ENCODE measurements at places on chromosomes 6 and 20.

GRCh38 chr6:111381728-111382127 lies 101.3 kb downstream of the REV3L start:
- DNase-seq = no peak

DNA sequence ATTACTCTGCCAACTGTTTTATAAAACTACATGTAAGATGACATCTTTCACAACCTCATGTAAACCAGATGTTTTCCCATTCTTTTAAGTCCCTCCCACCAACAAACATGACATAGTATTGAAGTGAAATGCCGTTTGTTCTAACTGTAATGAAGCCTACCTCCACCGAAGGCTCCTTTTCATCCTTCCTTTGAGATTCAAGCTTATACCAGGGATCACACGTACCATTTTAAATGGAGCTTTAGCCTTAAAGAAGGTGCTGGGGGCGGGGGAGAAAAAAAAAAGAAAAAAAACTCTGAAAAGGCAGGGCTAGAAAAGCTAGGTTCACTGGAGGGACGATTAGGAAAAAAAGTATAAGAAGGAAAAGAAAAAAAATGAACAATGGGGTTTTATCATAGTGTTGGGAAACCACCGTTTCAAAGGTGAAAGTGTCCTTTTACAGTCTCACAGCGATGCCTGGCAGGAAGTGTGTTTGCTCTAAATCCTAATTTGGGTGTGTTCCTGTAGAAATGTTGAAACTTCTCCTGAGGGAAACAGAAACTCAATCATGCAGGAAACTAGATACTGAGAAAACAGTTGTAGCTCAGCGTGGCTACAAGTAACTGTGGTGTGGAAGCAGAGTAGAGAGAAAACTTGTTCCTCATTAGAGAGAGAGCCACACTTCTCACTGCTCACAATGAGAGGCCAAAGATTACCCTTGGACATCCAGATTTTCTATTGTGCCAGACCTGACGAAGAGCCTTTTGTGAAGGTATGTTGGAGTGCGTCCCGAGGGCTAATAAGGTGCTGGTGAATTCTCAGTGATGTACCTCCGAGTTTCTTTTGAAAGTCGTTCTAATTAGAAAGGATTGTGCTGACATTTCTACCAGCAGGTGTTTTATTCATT lies 37.6 kb upstream of the HINT3 start:
- no peak for DNase-seq

GRCh38 chr6:114556846-114557488 lies 214.1 kb upstream of the HS3ST5 start:
- no peak for DNase-seq

- no peak for DNase-seq
Observed at GRCh38 chr20:58099291-58099935, 129.0 kb downstream of the ANKRD60 start.

DNA sequence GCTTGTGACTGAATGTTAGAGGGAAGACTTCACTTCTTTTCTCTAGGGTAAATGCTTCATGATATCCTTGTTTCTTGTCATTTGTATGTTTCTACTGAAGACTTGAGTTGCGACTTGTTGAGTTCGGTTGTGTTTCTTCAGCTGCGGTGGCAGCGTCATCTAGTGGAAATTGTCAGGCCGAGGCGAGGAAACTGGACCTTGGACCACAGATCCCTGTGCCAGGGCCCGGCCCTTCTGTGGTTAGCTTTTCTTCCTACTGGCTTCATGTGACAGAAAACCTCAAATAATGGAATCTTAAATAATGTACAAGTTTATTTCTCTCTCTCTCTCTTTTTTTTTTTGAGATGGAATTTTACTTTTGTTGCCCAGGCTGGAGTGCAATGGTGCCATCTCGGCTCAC lies 12.4 kb downstream of the MTHFD1L start:
- DNase-seq = no peak

DNA sequence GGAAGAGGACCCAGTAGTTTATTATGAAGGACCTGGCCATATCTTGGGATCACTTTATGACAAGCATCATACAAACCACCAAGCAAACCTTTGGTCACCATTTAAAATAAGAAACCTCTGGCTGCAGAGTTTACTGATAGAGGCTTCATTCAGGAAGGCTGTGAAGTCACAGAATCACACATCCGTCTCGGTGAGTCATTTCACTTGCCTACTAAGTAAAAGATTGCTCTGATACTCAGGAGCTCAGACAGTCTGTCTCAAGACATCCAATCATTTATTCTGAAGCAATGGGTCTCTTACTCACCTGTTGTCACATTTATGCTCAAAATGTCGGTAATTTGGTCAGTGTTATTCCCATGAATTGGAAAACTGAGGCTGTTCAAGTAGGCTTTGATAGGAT lies 33.7 kb downstream of the ADGRF5 start:
- no peak for DNase-seq

DNA sequence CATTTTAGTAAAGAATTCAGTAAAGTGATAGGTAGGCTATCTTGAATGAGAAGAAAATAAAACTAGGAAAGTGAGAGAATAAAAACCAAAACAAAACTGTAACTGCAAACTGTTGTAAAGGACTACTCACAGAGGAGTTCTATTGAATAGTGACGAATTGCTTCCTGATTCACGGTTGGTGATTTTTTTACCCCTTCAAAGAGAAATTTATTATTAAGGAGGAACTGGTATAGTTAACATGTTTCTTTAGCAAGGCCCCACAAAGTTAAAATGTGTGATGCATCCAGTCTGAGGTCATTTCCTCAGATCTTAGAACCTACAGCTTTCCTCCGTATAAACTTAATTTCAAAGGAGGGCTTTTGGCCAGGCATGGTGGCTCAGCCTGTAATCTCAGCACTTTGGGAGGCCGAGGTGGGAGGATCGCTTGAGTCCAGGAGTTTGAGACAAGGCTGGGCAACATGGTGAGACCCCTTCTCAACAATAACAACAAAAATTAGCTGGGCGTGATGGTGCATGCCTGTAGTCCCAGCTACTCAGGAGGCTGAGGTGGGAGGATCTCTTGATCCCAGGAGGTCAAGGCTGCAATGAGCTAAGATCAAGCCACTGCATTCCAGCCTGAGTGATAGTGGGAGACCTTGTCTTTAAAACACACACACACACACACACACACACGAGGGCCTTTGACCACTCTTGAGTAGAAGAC lies 8.3 kb downstream of the PRDM1 start:
- no peak for DNase-seq

DNA sequence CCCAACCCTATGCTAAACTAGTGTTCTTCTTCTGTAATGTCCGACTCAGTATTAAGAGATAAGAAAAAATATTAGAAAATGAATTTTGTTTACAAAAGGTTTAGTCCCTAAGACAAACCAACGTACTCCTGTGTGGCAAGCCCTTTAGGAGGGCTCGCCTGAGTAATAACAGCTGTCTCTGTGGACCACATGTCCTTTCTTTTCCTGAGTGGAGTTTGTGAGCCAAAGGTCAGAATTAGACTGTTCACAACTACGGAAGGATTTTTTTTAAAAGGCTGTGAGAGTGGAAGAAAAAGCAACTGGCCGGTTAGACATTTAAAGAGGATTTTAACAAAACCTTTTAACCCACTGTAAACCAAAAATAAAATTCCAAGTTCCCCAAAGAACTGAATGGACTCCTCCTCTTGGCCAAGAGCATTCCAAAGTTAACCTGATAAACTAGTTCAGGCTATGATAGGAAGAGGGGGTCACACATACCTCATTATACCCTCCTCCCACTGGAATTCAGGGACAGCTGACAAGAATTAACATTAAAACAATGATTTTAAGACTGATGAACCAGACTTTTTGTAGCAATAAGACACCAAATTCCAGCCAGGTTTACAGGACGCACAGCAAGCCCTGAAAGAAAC lies 43.5 kb downstream of the FAM184A start:
- no peak for DNase-seq

DNA sequence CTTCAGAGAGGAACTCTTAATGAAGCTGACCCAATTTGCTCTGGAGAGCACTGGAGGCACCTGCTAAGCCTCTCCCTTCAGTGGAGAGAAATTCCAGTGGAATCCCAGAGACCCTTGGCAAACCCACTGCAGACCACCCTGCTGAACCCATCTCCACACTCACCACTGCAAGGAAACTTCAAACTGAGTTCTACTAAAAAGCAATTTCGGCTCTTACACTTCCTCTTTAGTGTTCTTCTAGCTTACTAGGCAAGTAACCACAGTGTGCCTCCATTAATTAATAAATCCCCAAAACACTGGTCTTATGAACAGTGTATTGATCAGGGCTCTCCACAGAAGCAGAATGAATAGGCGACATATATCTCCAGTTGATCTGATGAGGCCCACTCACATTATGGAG lies 43.0 kb upstream of the HLA-E start:
- DNase-seq = no peak

- DNase-seq = no peak
Observed at GRCh38 chr20:59559024-59559817, 45.1 kb upstream of the PHACTR3 start.

DNA sequence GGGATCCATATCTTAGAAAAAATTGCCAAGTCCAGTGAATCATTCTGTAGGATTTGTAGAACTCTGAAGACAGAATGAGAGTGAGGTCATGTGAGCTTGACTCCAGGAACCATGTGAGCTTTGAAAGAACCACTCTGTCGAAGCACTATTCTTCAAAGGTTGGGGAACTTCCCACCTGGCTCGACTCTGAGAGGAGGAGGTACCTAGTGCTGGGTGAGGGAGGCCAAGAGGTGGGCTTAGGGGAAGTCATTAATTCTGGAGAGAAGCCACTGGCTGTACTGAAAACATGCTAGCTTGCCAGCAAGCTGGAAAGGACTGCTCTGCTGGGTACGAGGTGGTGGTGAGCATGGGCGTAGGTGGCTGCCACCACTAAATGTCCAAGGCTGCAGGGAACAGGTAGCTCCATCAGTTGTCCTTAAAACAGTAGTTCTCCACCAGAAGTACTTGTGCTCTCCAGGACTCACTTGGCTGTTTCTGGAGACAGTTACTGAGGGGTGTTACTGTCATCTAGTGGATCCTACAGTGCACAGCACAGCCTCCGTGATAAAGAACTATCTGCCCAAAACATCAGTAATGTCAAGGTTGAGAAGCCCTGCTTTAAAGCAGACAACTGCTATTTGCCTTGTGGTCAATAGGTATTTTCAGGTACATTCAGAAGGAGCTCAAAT lies 34.7 kb upstream of the SYNJ2 start:
- no peak for DNase-seq
